ENCODE measurements at places on chromosomes 11 and 22. TPM values are rescaled to one million over a fixed set of nuclear protein-coding genes. Genes with fewer than 3 reads are reported as not detected.
A peak's percentile ranks its signal among the peaks of the same experiment; 100 is the strongest.

SMC1B gene
- 0.08 TPM for polyA plus RNA-seq

GRCh38 chr11:2776351-2777061 lies 76.7 kb upstream of the KCNQ1OT1 start:
- H3K36me3 ChIP-seq = peaks cover 3% of the 10 kb centered on the region
- H3K27ac ChIP-seq = no peak overlapping the region
- DNase-seq = no peak

GRCh38 chr11:27116684-27117083 lies 76.1 kb downstream of the BBOX1 start:
- DNase-seq = no peak
- H3K36me3 ChIP-seq = no peaks in the 10 kb centered on the region
- no peak overlapping the region for H3K4me3 ChIP-seq
- no peaks in the 10 kb centered on the region for H3K4me1 ChIP-seq

DNA sequence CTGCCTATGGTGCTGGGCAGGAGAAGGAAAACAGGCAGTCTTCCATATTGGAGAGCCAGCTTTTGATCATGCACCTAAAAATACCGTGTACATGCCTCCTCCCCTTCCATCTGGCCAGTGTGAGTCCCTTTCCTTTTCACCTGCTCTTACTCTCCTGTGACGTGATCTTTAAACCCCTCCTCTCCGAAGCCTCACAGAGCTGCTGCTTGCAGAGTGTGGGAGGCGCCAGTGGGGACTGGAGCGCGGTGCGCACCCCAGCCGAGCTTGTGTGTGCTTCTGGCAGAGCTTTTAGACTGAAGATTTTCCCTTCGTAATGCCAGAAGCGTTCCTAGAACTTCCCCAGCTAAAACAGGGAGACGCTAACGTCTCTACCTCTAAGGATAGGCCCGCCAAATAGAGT lies 29.8 kb downstream of the MUC6 start:
- peaks cover 16% of the 10 kb centered on the region for H3K4me1 ChIP-seq
- DNase-seq = peak; percentile 27
- H3K27me3 ChIP-seq = no peaks in the 10 kb centered on the region
- peaks cover 89% of the 10 kb centered on the region for H3K36me3 ChIP-seq
- no peak overlapping the region for H3K4me3 ChIP-seq

- no peak overlapping the region for H3K27ac ChIP-seq
- no peaks in the 10 kb centered on the region for H3K36me3 ChIP-seq
- no peaks in the 10 kb centered on the region for H3K27me3 ChIP-seq
- H3K4me1 ChIP-seq = no peaks in the 10 kb centered on the region
These were observed 68.3 kb upstream of the CTSC start for GRCh38 chr11:88405853-88406252.

DNA sequence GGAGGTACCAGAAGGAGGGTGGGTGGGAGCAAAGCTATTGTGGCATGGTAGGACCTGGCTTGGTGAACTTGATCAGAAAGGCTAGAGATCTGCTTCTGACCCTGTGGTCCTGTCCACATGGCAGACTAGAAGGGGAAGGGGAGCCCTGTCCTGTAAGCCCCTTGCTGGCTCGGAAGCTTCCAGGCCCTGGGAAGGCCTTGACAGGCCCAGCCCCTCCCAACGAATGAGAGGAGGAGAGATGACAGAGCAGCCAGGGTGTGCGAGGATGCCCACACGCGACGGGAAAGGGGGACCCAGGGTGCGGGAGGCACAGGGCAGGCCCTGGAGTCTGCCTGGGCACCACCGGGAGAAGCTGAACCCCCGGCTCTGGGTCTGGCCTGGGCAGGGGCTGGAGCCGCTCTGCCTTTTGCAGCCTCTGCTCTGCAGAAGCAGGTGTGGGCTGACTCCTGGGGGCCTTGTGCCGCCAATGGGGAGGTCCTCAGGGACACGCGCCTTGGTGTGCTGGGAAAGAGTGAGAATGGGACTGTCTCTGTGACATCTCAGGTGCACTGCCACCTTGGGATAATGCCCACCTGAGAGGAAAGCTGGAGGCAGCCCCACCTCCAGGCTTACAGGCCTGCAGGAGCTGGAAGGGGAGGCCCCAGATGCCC lies 1447.5 kb downstream of the BRD1 start:
- no peak for DNase-seq
- peaks cover 6% of the 10 kb centered on the region for H3K4me1 ChIP-seq
- H3K27ac ChIP-seq = no peak overlapping the region
- H3K4me3 ChIP-seq = no peak overlapping the region
- no peaks in the 10 kb centered on the region for H3K27me3 ChIP-seq

DNA sequence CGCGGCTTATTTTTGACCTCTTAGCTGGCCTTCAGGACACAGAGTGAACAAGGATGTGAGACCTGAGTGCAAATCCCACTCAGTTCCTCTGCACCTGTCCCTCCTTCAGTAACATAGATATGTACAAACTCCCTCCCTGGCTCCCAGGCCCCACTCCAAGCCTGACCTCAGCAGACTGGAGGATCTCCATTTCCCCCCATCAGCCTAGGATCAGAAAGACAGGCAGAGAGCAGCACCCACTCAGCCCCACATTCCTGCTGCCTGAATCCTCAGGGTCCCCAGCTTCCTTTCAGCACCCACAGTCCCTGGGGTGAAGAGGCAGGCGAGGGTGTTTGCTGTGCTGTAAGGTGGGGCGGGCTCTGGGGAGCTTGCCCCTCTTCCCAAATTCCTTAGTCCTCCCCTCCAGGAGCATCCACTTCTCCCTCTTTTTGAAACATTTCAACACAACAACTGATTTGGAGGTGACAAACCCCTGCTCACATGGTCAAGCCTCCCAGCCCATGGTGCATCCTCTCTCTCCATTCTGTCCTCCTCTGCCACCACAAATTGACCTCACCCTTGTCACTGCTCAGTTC lies 151.1 kb downstream of the FEZ1 start:
- H3K4me3 ChIP-seq = no peak overlapping the region
- peaks cover 10% of the 10 kb centered on the region for H3K36me3 ChIP-seq
- DNase-seq = no peak
- peak overlapping the region; percentile 25 for H3K27ac ChIP-seq
- H3K27me3 ChIP-seq = no peaks in the 10 kb centered on the region
